Esophagus squamous epithelium (tissue), 5 donors: ENCODE measurements at places on chromosomes 3 and 15.

- DNase-seq: no peak
Observed at GRCh38 chr15:73965094-73965757, 26.9 kb downstream of the STOML1 start.

GRCh38 chr3:113152849-113153248 lies 58.5 kb upstream of the BOC start:
- DNase-seq: no peak

DNA sequence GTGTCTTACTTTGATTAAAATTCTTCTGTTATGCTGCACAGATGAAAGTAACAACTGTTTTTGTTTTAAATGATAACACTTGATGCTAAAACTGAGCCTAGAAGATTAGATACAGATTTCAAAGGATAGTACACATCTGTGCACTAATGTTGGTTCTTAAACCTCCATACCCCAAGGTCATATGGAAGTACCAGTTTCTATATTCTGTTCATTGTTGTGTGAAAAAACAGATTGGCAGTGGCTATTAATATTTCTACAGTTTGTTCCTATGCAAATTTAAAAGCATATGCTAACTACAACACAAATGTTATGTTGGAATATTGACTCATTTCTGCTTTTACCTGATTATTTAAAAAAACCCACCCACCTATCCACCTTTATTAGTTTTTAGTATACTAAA lies 32.0 kb upstream of the GBE1 start:
- DNase-seq: no peak

DNA sequence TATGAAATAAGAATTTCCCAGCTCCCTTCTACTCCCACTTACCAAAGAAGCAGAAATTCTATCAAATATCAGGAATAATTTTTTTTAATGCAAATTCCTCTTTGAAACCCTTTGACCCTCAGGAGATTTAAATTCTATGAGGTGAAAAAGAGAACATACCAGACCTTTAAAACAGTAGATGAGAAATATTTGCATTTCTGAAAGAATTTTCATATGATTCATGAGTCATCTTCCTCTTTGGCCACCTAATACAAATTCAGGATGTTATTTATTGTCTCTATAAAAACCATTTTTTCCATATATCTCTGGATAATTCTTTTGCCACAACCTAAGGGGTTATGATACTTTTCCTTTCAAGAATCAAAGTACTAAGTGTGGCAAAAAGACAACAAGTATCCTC lies 67.3 kb upstream of the ST3GAL6 start:
- DNase-seq: no peak

DNA sequence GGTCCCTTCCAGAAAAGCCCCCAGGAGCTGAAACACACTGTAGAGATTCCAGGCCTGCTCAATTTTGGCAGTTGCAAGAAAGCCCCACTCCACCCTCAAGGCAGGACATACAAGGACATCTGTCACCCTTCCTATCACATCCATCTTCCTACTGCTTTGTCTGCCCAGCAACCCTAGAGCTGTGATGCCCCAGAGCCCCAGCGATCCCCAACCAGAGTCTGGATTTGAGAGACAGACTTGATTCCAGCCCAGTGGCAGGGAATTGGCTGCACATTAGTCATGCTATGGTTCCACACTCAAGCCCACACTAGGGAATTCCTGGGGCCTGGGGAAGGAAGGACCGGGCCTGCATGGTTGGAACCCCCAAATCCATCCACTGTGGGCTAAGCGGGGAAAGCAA lies 56.8 kb downstream of the ATP2B2 start:
- no peak for DNase-seq

- no peak for DNase-seq
Observed at GRCh38 chr3:16633948-16634347, 28.7 kb upstream of the DAZL start.
